ENCODE measurements at places on chromosomes 6 and 20.

GRCh38 chr20:23407781-23408464 is 13.4 kb downstream of the NAPB start:
- no peak for DNase-seq

DNA sequence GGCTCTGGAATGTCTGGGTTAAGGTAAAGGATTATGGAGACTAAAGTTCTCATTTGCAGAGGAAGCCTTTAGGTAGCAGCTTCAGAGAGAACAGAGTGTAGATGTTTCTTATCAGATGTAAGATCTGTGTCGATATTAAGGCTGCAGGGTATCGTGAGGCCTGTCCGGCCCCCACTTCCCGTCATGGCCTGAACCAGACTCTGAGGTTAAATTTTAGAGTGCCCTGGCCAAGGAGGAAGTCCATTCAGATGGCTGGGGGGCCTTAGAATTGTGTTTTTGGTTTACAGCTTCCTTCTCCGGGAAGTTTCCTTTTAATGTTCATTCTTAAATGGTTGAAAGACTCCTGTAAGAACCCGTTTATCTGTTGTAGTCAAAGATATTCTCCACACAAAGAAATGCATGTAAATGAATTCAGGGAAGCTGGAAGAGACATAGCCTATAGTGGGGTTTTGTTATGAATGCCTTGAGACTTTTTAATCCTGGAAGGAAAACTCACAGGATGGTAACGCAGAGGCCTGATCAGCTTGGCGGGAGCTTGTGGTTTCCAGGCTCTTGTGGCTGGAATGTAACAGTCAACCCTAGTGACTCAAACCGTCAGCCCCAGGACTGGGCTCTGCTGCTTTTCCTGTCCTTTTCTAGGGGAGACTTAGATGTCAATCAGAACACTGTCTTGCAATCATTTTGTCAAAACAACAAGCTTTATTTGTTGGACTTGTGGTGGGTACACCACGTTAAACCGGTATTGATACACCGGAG is 34.7 kb downstream of the KIF25 start:
- no peak for DNase-seq

- peak; percentile 64 for DNase-seq
Measured at GRCh38 chr6:14540276-14540675, 422.7 kb downstream of the CD83 start.

DNA sequence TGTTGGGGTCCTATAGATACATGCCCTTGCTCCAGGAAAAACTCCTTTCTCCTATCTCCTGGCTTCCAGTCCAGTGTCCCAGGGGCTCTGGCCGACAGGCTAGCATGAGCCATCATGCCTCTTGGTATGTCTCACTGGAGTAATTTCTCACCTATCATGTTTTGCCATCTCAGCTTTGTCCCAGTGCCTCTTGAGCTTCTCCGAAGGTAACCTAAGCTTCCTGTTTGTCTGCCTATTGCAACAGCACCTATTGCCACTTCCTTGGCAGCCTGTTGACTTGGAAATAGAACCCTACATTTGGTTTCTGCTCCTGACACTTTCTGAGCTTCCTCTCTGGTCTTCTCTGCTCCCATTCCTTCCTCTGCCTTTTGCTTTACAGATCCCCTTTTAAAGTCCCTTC is 197.7 kb downstream of the KCNQ5 start:
- peak; percentile 87 for DNase-seq

- DNase-seq: no peak
Measured at GRCh38 chr6:101509536-101509935, 116.0 kb downstream of the GRIK2 start.

GRCh38 chr6:11586536-11586935 is 49.0 kb downstream of the TMEM170B start:
- peak; percentile 92 for DNase-seq

DNA sequence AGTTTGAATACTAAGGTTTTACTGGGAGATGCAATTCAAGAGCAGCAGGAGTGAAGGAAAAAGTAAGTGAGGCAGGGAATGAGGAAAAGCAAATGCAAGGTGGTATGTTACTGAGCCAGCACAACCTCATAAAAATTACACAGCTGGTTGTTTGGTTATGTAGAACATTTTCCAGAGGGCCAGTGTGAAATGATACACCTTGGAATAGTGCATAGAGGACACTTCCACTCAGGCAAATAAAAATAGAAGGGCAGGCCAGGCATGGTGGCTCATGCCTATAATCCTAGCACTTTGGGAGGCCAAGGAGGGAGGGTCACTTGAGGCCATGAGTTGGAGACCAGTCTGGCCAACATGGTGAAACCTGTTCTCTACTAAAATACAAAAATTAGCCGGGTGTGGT is 43.4 kb upstream of the POPDC3 start:
- DNase-seq: no peak

DNA sequence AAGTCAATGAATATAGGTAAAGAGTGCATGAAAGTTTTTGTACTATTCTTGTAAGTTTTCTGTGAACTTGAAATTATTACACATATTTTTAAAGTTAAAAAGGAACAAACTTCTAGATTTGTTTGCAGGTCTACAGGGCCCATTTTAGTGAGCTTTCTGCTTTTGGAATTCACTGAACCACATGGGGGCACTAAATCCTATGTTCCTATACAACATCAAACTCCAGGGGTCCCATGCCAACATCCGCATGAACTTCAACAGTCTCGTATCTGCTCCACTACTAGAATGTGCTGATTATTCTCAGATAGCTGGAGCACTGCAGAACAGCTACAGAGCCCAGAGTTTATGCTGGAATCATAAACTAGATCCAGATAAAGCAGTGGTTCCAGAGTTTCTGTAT is 347.9 kb upstream of the SPTLC3 start:
- no peak for DNase-seq

DNA sequence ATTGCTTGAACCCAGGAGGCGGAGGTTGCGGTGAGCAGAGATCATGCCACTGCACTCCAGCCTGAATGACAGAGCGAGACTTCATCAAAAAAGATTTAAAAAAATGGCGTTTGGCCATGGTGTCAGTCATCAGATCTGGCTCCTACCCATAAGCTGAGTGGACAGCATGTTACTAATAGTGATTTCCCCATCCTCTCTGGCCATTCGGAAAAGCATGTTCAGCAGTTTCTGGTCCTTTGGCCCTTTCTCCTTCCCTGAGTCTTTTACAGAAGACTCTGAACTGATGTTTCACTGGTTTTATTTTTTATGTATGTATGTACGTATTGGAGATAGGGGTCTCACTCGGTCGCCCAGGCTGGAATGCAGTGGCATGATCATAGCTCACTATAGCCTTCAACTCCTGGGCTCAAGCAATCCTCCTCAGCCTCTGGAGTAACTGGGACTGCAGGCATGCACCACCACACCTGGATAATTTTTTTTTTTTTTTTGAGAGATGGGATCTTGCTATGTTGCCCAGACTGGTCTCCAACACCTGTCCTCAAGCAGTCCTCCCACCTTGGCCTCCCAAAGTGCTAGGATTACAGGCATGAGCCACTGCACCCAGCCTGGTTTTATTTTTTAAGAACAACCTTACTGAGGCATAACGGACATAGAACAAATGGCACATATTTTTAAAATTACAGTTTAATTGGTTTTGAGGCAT is 84.2 kb upstream of the CNKSR3 start:
- no peak for DNase-seq

GRCh38 chr6:138502546-138502945 is 3.3 kb upstream of the NHSL1 start:
- no peak for DNase-seq

DNA sequence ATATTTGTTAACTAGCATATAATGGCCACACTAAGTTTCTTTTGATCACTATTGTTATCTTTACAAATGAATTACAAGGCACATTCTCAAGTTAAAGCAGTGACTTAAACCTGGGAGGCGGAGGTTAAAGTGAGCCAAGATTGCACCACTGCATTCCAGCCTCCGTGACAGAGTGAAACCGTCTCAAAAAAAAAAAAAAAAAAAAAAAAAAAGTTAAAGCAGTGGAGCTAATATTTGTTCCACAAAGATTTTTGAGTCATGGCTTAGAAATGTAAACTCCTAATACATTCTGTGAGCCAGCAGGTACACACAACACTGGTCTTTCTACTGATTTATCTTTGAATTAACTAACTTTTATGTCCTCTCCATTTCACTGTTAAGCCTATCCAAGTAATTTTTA is 221.7 kb upstream of the HTR1E start:
- peak; percentile 94 for DNase-seq

DNA sequence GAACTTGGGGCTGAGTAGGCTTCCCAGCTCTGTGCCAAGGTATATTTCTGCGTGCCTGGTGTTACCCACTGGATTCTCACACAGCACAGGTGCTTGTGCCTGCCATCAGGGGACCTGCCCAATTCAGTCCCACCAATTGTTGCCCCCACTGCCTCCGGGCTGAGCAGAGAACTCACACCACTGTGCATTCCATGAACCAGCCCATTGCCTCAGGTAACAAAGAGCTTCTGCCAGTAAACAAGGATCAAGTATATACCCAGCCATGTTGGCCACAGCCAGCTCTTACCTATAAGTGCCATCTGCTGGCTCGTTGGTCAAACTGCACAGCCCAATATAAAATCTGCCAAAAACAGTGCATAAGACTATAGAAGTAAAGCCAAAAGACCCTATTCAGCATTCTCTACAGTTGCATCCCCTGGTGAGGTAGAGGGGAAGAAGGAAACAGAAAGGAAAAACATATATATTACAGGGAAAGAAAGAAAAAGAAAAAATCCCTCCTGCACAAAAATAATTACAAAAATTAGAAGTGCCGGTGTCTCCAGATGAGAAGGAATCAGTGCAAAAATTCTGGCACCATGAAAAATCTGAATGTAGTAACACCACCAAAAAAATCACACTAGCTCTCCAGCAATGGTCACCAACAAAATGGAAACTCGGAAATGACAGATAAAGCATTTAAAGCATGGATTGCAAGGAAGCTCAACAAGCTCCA is 241.4 kb downstream of the IBTK start:
- peak; percentile 45 for DNase-seq

GRCh38 chr6:30206799-30207618 is 6.2 kb downstream of the TRIM26 start:
- no peak for DNase-seq

GRCh38 chr20:64264091-64264490 is 8.5 kb downstream of the PCMTD2 start:
- no peak for DNase-seq

DNA sequence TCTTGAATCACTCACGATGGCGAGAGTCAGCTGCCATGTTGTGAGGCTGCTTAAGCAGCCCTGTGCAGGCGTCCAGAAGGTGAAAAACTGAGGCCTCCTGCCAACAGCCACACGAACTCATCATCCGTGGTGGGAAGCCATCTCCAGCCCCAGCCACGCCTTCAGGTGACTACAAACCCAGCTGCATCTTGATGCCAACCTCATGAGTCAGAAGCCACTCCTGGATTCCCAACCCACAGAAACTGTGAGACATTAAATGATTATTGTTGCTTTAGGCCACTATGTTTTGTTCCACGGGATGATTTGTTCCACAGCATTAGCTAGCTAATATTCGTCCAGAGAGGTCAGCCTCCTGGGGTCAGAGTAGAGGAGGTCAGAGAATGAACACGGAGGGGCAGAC is 80.5 kb downstream of the SNX5 start:
- DNase-seq: peak; percentile 82

DNA sequence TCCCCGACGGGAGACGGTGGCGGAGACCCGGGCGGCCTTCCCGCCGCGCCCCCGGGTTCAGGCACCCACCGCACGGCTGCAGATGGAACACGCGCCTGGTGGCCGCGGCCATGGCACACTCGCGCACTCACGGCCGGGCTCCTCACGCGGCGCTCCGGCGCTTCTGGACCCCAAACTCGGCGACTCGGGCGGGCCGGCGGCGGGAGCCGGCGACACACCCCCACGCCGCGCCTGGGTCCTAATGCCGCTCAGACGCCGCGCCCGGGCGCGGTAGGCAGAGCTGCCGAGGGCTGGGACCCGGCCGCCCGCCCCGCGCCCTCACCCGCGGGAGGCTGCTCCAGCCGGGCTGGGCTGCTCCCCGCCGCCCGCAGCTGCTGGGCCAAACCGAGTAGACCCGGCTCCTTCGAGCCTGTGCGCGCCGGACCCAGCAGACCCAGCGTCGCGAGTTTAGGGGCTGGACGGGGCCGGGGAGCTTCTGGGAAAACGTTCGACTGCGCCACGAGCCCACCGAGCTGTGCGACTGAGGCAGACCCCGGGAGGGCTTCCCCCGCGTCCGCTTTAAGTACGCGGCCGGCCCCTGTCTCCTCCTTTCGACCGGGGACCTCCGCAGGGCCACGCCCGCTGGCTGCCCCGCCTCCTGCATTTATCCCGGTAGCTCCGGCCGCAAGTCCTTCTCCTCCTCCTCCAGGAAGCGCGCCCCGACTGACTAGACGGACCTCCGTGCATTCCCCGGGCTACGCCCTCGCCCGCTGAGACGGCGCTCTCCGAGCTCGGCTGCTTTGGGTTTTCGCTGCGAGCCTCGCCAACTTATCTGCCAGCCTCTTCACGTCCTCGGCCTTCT is at the start of gene SLC4A11:
SLC4A11 (minus strand) TSS at position 165 of the 841 bp plus-strand sequence; CDS start at position 112, 53 bp downstream.
- no peak for DNase-seq

DNA sequence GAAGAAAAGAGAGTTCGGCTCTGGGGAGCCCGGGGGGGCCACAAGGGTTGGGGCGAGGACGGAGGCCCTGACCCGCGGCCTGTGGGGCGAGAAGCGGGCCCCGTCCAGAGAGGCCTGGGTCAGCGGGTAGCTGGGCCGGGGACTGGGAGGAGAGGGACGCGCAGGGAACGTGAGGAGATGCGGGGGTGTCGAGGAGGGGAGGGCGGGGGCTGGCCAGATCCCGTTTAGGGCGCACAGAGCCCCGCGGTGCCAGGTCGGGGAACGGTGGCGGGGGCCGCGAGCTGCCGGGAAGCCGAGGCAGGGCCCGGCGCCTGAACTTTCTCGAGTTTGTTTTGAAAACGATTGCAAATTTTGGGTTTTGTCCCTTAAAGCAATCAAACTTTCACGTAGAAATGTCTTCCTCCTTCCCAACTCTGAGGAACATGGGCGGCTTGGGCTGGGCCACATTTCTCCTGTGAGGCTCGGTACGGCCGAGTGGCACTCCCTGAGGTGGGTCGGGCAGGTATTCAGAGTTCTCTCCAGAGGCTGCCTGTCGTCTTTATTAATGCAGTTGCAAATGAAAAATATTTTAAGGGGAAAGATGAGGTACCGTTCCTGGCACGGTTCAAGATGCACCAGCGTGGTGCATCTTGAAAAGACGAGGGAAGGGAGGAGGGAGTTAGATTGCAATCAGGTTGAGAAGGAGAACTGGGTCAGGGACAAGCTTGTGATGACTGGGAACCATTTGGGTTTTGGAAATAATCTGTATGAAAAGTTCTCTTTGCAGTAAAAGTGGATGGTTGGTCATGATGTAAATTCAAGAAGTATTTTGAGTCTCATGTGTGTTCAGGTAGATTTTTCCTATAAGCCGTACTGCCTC is 972 bp downstream of the RNF8 start:
- DNase-seq: no peak

DNA sequence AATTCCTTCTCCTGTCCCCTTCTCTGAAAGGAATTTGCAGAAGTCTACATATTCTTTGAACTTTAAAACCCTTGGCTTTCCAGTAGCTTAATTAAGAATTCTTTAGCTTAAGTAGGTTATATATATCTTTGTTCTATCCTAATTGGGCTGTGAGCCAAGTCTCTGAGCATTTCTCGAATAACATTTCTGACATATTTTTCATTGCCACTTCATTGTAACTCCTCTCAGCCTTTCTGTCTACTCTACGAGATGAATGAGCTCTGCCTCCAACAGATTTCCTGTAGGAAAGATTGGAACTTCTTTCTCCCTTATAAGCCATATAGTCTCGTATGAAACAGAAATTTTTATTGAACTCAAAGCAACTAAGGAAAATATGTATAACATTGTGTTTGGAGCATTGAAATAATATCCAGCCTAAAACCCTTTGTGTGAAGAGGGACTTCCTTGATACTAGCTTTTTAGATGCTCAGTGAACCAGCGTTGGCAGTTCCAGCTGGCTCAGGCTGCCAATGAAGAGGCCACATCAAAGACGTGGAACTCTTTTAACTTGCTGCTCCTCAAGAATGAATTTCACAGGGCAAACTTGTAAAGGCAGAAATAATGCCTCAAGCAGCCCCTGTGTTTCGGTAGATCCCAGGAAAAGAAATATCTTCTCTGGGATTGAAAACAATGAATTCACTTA is 87.7 kb upstream of the NOX3 start:
- DNase-seq: no peak
